ENCODE measurements at places on chromosomes 1 and 21. TPM values are rescaled to one million over a fixed set of nuclear protein-coding genes. Genes with fewer than 3 reads are reported as not detected.

TSACC gene
- 0.66 TPM for total RNA-seq

- H3K4me3 ChIP-seq, result no peak overlapping the region
- no peak overlapping the region for H3K27ac ChIP-seq
- no peaks in the 10 kb centered on the region for H3K36me3 ChIP-seq
- no peak for DNase-seq
Observed at GRCh38 chr1:183689762-183690204, 36.7 kb upstream of the APOBEC4 start.

DNA sequence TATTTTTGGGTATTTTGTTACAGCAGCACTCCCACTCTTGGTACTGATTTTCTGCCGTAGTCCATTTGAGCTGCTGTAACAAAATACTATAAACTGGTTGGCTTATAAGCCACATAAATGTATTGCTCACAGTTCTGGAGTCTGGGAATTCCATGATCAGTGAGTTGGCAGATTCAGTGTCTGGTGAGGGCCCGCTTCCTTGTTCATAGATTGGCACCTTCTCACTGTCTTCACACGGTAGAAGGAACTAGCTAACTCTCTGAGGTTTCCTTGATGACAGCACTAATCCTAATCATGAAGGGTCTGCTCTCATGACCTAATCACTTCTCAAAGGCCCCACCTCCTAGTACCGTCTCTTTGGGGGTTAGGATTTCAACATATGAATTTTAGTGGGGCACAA lies 85.2 kb downstream of the HHAT start:
- no peak for DNase-seq
- no peaks in the 10 kb centered on the region for H3K4me1 ChIP-seq
- no peak overlapping the region for H3K27ac ChIP-seq
- no peaks in the 10 kb centered on the region for H3K27me3 ChIP-seq

ASAP3 gene
- total RNA-seq, result 27.5 TPM

C1orf87 gene
- not detected for total RNA-seq

- H3K36me3 ChIP-seq, result no peaks in the 10 kb centered on the region
- H3K4me3 ChIP-seq, result no peak overlapping the region
- H3K27me3 ChIP-seq, result no peaks in the 10 kb centered on the region
- H3K4me1 ChIP-seq, result no peaks in the 10 kb centered on the region
- H3K27ac ChIP-seq, result no peak overlapping the region
Observed at GRCh38 chr1:220462752-220463151, 65.2 kb upstream of the MARK1 start.

DNA sequence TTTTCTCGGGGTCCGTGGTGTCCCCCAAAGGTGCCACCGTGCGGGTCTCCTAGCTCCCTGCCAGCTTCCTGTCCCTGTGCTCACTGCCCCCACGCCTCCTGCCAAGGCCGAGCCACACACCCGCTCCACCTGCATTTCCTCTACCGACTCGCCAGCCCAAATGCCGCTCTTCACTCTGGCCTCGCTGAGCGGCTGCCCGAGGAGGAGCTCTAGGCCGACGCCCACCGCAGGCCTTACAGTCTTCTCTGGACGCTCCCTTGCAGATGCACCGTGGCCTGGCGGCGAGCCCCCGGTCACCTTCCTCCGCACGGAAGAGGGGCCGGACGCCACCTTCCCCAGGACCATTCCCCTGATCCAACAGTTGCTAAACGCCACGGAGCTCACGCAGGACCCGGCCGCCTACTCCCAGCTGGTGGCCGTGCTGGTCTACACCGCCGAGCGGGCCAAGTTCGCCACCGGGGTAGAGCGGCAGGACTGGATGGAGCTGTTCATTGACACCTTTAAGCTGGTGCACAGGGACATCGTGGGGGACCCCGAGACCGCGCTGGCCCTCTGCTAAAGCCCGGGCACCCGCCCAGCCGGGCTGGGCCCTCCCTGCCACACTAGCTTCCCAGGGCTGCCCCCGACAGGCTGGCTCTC lies 26.3 kb downstream of the FTCD start:
- no peak overlapping the region for H3K4me3 ChIP-seq
- peaks cover 5% of the 10 kb centered on the region for H3K4me1 ChIP-seq
- DNase-seq, result no peak

DNA sequence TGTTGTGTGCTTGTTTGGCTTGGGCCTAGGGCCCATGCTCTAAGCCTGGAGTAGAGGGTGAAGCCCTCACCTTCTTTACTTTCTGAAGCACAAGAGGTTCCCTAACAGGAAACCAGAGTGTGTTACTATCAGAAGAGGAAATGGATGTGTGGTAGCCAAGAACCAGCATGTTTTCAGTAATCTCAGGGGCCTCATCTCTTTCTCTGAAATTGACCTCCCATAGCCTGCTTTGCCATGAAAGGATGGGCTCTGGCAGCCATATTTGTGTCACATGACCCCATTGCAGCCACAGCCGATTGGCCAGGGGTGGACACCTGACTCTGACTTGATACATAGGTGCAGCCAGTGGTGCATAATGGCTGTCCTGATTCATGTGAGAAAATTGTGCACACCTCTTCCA lies 18.6 kb downstream of the A3GALT2 start:
- peaks cover 36% of the 10 kb centered on the region for H3K4me1 ChIP-seq
- peaks cover 4% of the 10 kb centered on the region for H3K27me3 ChIP-seq
- H3K36me3 ChIP-seq, result no peaks in the 10 kb centered on the region
- no peak overlapping the region for H3K4me3 ChIP-seq
- no peak for DNase-seq

SYCP1 gene
- total RNA-seq, result not detected

DNA sequence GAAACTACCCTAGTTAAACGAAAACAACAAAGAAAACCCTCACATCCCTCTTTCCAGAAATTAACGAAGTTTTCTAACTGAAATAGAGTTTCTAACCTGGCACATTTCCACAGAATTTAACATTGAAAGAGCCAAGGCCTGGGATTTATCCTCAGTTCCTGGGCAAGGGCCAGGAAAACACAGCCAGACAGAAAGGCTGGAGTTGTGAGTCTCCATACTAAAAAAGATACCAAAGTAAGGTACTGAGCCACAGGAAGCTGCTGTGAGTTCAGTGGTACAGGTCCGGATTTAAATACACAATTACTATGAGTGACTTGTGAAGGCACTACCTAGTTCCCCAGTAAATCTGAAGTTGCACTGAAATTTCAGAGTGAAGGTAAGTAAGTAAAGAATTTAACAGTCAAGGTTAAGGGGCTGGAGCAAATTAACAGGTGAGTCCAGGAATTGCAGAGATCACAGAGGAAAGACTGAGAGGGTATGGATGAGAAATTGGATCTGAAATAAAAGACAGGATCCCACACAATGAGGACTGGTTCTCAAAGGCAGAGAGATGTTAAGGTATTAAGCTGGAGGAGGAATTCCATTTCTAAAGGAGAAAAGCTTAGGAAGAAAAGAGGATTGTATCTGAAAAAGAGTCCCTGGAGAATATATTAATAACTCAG lies 905 bp downstream of the LIX1L start:
- peak overlapping the region; percentile 99 for H3K27ac ChIP-seq
- peaks cover 68% of the 10 kb centered on the region for H3K4me1 ChIP-seq
- H3K27me3 ChIP-seq, result no peaks in the 10 kb centered on the region
- peak; percentile 58 for DNase-seq
- H3K4me3 ChIP-seq, result peak overlapping the region; percentile 60

- no peaks in the 10 kb centered on the region for H3K27me3 ChIP-seq
- no peaks in the 10 kb centered on the region for H3K36me3 ChIP-seq
- DNase-seq, result peak; percentile 67
- H3K4me1 ChIP-seq, result peaks cover 42% of the 10 kb centered on the region
- H3K4me3 ChIP-seq, result no peak overlapping the region
- H3K27ac ChIP-seq, result peak overlapping the region; percentile 90
Observed at GRCh38 chr1:36203554-36204346, 20.5 kb upstream of the THRAP3 start.

CASQ1 gene
- total RNA-seq, result 18.8 TPM

DNA sequence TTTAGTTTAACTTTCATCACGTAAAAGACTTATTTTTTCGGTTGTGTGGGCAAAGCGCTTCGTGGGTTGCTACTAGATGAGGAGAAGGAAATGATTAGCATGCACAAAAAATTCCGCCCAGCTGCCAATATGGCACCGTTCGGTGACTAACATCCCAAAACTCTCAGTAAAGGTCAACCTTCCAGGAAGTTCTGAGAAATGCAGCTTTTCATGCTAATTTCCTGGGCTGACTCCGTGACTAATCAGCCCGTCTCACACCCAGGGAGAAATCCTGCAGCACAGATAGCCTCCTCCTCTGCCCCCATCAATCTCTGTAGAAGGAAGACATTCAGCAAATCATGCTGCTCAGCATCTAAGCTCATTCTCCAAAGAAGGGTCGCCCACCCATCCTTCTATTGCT lies 34.1 kb downstream of the TMCO4 start:
- DNase-seq, result no peak
- H3K36me3 ChIP-seq, result no peaks in the 10 kb centered on the region
- H3K4me3 ChIP-seq, result no peak overlapping the region
- H3K27ac ChIP-seq, result no peak overlapping the region

DNA sequence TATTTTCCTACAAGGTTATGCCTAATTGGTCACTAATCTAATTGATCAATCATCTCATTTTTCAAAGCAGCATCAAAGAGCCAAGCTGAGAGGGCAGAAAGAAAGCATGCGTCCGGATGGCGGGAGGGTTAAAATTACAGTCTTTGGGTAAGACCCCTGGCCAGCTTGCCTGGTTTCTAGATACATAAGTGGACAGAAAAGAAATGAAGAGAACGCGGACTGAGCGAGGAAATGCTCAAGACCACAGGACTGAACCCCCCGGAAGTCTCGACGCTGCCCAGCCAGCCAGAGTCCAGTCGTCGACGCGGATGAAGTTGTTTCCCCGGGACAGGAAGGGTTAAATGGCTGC lies 297.2 kb downstream of the OMA1 start:
- peak overlapping the region; percentile 57 for H3K4me3 ChIP-seq
- DNase-seq, result no peak
- H3K27ac ChIP-seq, result no peak overlapping the region
- H3K27me3 ChIP-seq, result peaks cover 42% of the 10 kb centered on the region
- no peaks in the 10 kb centered on the region for H3K36me3 ChIP-seq

- no peaks in the 10 kb centered on the region for H3K27me3 ChIP-seq
- no peak overlapping the region for H3K4me3 ChIP-seq
- no peak for DNase-seq
- no peak overlapping the region for H3K27ac ChIP-seq
- H3K36me3 ChIP-seq, result peaks cover 84% of the 10 kb centered on the region
Observed at GRCh38 chr1:214321705-214322453, 40.9 kb downstream of the SMYD2 start.

GRCh38 chr1:228058949-228059633 lies 23.4 kb upstream of the ARF1 start:
- H3K4me1 ChIP-seq, result peaks cover 13% of the 10 kb centered on the region
- H3K36me3 ChIP-seq, result no peaks in the 10 kb centered on the region
- peaks cover 70% of the 10 kb centered on the region for H3K27me3 ChIP-seq
- peak overlapping the region; percentile 42 for H3K4me3 ChIP-seq
- no peak for DNase-seq

IQCC gene
- total RNA-seq, result 1.2 TPM

DNA sequence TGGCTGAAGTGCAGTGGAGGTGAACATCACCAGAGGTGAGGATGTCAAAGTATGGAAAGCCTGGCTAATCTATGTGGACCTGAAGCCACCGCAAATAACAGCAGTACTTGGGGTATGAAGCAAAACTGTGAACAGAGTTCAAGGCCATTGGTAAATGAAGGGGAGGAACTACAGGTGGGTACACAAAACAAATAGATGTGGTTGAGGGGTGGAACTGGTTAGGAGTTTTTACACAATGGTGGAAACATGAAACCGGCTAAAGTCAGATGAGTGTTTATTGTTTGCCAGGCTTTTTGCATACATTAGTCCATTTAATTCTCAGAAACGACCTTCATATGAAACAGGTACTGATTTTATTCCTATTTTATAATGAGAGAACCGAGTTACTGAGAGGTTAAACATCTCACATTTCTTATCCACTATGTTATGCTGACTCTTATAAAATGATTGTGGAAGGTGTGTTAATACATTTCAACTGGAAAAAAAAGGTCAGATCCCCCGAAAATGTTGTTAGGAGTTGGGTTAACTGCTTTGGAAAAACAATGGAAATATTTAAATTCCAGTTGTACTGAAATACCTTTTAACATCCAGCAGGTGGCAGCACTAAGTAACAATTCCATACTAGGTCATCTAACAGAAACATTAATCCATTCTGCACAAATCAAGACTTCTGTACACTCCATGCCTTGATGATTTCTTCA lies 44.3 kb upstream of the GTF2B start:
- no peak overlapping the region for H3K27ac ChIP-seq
- H3K4me1 ChIP-seq, result no peaks in the 10 kb centered on the region
- H3K36me3 ChIP-seq, result no peaks in the 10 kb centered on the region
- H3K27me3 ChIP-seq, result no peaks in the 10 kb centered on the region

LDLRAD2 gene
- 0.05 TPM for total RNA-seq

GRCh38 chr1:172139196-172139595 lies 281.3 kb upstream of the C1orf105 start:
- H3K27ac ChIP-seq, result peak overlapping the region; percentile 91
- no peak for DNase-seq
- peak overlapping the region; percentile 58 for H3K4me3 ChIP-seq
- no peaks in the 10 kb centered on the region for H3K36me3 ChIP-seq

LYPD8 gene
- total RNA-seq, result not detected

LCE1F gene
- total RNA-seq, result not detected

GRCh38 chr1:7517611-7518330 lies 253.3 kb upstream of the VAMP3 start:
- peak overlapping the region; percentile 59 for H3K27ac ChIP-seq
- H3K4me3 ChIP-seq, result no peak overlapping the region
- peak; percentile 43 for DNase-seq

DNA sequence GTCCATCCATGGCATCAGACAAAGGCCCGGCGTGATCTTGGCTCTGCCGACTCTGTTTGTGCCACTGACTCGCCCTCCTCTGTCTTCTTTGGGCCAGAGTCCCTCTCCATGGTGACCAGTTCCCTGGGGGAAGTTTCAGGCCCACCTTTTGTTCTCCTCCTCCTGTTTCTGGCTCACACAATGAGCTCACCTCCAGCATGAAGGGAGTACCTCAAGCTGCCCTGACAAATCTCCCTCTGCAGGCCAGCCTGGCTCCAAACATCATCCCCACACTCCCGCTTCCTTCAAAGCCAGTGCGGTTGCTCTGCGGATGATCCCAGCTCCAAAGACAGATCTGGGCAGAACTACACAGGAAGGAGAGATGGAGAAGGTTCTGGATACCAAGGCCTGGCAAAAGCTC lies 576.6 kb downstream of the NPHP4 start:
- H3K4me3 ChIP-seq, result no peak overlapping the region
- H3K4me1 ChIP-seq, result no peaks in the 10 kb centered on the region
- no peak overlapping the region for H3K27ac ChIP-seq
- no peaks in the 10 kb centered on the region for H3K27me3 ChIP-seq
- DNase-seq, result no peak
- no peaks in the 10 kb centered on the region for H3K36me3 ChIP-seq

OR2T11 gene
- total RNA-seq, result not detected

CDCA8 gene
- 0.24 TPM for total RNA-seq

DNA sequence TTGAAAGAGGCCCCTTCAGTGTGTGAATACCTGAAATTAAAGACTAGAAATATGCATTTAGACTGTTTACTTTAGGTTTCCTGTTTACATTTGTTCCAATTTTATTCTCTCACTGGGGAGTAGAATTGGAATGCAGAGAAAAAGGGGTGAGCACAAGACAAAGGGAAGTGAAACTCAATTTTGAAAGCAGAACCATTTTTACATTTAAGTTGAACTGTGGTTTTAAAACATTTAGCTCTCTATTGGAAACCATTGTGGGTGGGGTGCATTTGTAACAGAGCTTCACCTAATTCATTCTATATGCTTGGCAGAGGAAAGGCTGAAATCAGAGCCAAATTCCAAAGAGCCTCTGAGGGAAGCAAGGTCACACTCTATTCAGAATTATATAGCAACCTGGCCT lies 235.3 kb upstream of the C1orf105 start:
- H3K27ac ChIP-seq, result no peak overlapping the region
- H3K4me1 ChIP-seq, result peaks cover 24% of the 10 kb centered on the region
- H3K36me3 ChIP-seq, result no peaks in the 10 kb centered on the region
- no peak for DNase-seq
- H3K4me3 ChIP-seq, result no peak overlapping the region

Data from heart right ventricle (tissue), 16 donors.